ENCODE measurements at places on chromosomes 3 and 15.

- DNase-seq, result peak; percentile 31
Observed at GRCh38 chr3:124768812-124769211, 38.6 kb downstream of the UMPS start.

DNA sequence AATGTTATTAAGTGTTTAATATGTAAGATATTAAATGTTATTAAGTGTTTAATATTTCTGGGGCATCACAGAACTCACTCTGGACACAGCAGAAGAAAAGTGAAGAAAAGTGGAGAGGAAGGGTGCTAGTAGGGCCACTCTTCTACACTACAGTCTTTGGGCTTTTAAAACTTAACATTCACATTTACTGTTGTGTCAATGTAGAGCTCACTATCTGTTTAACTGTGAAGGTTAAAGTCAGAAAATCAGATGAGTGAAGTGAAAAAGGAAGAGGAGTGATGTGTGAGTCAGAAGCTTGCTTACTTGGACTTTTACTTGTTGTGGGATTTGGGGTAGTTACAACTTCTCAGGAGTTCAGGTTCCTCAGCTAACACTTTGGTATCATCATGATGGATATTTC lies 145.3 kb upstream of the DNAJC19 start:
- no peak for DNase-seq

DNA sequence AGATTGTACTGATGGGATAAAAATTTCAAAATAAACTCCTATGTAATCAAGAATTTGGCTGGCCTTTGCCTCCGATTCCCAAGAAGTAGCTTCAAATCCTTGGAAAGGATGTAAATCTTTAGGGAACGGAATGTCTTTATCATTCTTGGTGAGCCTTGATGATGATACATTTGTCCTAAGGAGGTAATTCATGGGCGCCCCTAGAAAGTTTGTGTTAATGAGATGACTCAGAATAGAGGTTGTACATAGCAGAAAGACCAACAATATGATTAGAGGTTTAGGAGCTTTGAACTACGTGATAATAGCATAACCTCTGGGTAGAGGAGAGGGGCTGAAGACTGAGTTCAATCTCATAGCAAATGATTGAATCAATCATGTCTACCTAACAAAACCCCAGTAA lies 248.6 kb upstream of the SLITRK3 start:
- DNase-seq, result no peak

DNA sequence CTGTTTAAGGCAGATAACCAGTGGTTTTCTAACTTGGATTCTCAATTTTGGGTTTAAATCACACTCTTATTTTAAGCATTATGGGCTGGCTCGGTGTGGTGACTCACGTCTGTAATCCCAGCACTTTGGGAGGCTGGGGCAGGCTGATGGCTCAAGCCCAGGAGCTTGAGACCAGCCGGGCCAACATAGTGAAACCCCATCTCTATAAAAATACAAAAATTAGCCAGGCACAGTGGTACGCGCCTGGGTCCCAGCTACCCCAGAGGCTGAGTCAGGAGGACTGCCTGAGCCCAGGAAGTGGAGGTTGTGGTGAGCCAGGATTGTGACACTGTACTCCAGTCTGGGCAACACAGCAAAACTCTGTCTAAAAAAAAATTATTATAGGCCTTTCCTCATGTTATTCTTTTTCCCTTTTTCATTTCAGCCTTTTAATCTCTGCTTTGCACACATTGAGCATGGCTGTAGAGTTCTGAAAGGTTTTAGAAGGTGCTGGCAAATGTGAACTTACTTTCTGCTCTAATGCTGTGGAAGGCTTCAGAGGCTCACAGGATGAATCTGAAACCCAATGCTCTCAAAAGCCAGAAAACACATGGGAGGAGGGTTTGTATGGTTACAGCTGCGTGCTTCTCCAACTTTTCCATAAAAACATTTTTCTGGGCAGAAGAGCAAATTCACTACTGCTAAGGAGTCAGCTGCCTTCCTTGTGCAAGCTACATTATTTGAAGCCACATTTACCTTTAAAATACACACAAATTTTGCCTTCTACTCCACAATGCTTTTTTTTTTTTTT lies 32.5 kb downstream of the CHAC1 start:
- no peak for DNase-seq

- no peak for DNase-seq
Observed at GRCh38 chr3:1700650-1701049, 398.0 kb upstream of the CNTN4 start.

GRCh38 chr15:26665957-26666791 lies 106.7 kb downstream of the GABRB3 start:
- DNase-seq, result no peak

DNA sequence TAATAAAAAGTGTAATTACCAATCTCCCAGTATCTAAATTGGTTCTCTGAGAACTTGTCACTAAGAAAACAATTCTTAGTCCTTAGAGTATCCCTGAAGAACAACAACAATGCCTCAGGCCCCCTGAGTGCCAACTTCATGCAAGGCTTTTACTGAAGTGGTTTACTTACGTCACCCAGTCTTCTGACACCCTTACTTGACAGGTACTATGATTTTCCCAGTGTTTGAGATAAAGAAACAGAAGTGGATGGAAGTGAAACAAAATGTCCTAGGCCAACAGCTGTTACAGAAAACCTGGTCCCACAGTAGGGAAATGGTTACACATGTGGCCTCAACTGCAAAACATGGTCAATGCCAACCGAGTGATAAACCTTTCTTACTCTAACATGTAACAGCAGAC lies 331.1 kb downstream of the FOXP1 start:
- no peak for DNase-seq

DNA sequence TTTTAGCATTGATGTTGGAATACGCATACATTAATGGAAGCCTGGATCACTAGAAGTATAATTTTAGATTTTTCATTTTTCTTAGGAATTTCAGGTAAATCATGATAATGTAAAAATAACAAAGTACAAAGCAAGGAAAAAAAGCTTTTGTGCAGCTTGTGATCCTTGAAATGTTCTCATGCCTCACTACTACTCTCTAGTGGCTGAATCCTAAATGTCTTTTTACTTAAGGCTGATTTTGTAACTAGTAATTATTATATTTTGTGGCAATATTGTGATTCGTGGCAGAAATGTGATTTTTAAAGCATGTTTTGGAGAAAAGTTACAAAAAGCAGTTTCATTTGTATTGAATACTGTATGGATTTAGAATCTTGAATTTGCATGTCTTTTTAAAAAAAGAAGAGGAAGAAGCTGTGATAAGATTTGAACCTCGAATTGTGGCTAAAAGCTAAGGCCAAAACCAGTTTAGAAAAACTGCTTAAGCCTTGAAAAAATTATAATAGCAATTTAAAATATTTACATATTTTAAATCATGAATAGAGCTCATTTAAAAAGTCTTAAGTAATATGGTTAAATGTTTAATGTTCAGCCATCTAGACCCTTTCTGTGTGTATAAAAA lies 39.0 kb downstream of the U2SURP start:
- DNase-seq, result no peak

DNA sequence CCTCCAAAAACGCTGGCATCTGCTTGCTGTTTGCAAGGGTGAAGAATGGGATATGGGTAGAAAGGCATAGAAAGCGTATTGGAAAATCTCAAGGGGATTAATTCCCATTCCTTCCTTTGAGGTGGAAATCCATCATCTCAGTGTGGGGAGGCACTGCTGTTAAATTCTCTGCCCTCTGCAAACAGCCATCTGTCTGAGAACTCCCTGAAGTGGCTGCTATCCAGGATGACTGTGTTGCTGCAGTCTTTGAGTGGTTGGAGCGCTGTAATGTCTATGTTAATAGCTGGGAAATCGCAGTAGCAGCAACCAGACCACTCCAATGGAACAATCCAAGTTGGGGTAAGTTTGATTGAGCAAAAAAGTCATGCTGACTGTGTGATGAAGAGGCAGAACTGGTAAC lies 625.9 kb downstream of the NLGN1 start:
- no peak for DNase-seq

- peak; percentile 53 for DNase-seq
Observed at GRCh38 chr3:129015388-129016105, 14.4 kb downstream of the EFCC1 start.

GRCh38 chr3:16510620-16511319 lies 2.7 kb downstream of the RFTN1 start:
- no peak for DNase-seq

DNA sequence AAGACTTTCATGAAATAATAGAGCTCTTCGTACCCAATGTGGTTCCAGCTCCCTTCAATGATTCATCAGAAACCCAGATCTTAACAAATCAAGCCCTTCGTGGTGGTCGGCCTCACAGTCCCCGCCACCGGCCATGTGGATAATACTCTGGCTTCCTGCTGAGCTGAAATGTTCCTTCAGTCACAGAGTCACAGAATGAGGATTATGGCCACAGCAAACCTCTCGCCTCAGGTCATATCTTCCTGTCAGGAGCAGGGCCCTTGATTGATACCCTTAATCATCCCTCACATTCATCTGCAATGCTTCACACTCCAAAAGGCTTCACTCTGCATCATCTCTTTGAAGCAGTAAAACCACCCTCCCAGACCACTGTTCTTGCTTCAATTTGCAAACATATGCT lies 452.6 kb downstream of the OCA2 start:
- DNase-seq, result no peak

DNA sequence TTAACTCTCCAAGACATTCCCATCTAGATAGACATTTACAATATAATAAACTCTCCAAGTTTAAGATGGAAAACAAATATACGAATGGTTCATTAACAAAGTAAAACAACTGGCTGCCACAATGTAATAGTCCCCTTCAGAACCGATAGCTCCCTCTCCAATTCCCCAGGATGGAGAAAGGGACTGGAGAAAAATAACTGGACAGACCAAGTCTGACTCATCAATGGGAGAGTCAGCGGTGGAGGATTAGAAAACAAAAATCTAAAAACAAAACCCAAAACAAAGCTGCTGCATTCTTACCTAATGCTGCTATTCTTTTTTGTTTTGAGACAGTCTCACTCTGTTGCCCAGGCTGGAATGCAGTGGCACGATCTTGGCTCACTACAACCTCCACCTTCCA lies 468.1 kb downstream of the SHQ1 start:
- no peak for DNase-seq

DNA sequence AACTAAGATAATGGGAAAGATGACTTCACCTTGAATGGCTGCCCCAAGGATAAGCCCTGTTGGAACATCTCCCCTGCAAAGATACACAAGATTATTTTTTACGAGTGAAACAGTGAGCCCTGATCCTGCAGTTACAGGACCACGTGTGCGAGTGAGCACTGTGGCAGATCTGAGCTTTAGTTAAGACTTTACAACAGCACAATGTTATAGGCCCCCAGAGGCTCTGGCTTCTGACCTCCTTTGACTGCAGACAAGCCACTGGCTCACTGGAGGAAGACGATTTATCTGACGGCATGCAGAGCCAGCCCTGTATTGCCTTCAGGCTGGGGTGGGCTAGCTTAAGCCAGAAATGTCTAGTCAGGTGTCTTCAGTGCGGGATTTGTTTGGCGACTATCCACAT lies 174.4 kb downstream of the ARRDC4 start:
- no peak for DNase-seq

GRCh38 chr3:50220109-50220508 lies 15.0 kb downstream of the SLC38A3 start:
- no peak for DNase-seq

GRCh38 chr3:140766465-140766864 lies 88.6 kb downstream of the TRIM42 start:
- no peak for DNase-seq

DNA sequence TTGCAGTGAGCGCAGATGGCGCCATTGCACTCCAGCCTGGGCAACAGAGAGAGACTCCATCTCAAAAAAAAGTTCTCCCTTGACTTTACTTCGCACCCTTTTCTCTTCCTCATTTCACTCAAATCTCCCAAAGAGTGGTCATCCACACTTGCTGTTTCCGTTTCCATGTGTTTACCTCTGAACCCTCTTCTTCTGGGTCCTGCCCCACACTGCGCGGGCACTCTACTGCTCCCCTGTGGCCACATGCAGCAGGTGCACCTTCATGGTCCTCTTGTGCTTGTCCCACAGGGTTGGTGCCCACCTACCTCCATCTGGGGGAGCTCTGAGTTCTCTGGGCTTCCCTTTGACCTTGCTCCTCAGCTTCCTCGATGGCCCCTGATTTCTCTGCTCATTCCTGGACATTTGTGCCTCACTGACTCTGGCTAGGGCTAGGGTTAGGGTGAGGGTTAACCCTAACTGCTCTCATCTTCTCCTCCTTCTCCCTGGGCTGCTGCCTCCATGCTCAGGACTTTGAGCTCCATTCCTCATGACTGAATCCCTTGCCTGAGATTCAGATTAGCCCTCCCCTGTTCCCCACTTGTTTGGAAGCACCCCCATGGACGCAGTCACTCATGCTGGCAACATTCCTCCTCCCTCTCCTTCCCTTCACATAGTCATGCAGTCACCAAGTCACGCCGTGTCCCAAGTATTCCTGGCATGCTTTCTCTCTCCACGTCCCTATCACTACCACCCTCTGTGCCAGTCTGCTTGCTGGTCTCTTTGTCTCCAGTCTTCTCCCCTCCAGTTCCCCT lies 26.6 kb upstream of the KY start:
- peak; percentile 14 for DNase-seq

DNA sequence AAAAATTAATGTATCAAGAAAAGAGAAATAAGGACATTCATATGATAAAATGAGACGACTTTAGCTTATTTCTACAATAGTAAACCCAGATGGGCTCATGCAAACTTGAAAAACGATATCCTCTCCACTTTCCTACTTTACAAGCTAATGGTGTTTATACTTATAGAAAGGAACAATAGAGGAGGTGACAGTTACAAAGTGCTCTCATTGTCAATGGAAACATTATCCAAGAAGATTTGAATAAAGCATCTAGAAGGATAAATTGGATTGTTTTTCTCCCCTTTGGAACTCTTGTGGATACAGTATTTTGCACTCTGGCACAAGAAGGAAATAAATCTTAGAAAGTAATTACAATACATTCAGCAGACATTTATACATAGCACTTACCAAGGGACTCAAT lies 20.2 kb upstream of the CCDC66 start:
- DNase-seq, result no peak

- no peak for DNase-seq
Observed at GRCh38 chr3:107062787-107063186, 314.5 kb upstream of the CCDC54 start.

GRCh38 chr3:86245360-86245759 lies 745.6 kb downstream of the VGLL3 start:
- no peak for DNase-seq

DNA sequence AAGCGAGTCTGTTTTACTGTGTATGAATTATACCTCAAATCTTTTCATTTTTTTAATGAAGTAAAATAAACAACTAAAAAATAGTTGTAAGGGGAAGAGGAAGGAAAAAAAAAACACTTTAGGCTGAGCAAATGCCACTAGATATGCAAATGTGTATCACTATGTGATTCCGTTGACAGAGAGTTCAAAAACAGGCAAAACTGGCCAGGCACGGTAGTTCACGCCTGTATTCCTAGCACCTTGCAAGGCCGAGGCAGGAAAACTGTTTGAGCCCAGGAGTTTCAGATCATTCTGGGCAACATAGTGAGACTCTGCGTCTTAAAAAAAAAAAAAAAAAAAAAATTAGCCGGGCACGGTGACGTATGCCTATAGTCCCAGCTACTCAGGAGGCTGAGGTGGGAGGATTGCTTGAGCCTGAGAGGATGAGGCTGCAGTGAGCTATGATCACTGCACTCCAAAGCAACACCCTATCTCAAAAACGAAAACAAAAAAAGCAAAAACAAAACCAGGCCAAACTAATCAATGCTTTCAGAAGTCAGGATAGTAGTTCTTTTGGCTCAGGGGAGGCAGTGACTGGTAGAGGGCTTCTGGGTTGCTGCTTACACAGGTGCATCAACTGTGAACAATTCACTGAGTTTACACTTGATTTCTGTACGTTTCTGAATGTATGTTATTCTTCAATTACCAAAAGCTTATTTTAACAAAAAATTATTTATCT lies 7.4 kb downstream of the PRC1 start:
- DNase-seq, result no peak

GRCh38 chr15:32029409-32029861 lies 880 bp upstream of the CHRNA7 start:
- DNase-seq, result peak; percentile 7
